CMK (cell line): ENCODE measurements at places on chromosomes 2 and 18.

- DNase-seq = no peak
These were observed 1007.0 kb upstream of the CELF4 start for GRCh38 chr18:38572554-38573111.

- DNase-seq = no peak
These were observed 35.6 kb upstream of the PRLH start for GRCh38 chr2:237530472-237531433.

DNA sequence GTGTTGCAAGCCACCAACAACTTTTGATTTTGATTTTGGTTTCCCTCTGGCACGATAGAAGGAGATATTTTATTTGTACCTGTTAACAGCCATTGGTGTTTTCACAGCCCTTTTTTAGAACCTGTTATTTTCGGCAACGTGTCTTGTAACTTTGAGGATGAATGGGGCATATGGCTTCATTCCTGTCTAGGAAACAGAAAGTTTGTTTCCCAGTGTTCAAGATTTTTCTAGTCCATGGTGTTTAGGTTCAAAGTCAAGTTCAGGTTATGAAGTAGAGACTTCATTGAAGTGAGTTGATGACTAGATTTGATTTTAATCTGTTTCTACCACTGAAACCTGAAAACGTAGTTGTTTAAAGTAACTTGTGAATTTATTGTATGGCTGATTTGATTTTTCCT, 343 bp downstream of the RASGRP3 start:
- DNase-seq = no peak

GRCh38 chr2:168256448-168256847, 9.1 kb upstream of the STK39 start:
- DNase-seq = no peak
